ENCODE measurements at places on chromosomes 11 and 22.

- DNase-seq, result no peak
Observed at GRCh38 chr11:64872790-64873488, 5.5 kb downstream of the EHD1 start.

GRCh38 chr11:98300719-98301118 lies 720.0 kb upstream of the CNTN5 start:
- DNase-seq, result no peak

DNA sequence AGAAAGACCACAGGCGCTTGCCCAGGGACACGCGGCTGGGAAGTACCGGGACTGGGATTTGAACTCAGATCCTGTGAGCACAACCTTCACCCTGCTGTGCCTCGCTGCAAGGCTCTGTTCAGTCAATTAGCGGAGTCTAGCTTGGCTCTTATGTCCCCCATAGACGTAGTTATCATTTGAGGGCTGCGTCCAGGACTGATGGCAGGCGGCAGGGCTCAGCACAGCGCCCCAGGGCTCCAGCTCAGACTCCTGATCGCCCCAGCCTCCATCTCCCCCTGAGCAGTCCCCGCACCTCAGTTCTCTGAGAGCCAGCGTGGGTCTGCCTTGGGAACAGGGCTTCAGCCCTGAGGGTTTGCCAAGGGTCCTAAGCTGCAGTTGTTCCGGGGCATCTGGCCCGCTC lies 19.8 kb downstream of the MRGPRG start:
- no peak for DNase-seq

DNA sequence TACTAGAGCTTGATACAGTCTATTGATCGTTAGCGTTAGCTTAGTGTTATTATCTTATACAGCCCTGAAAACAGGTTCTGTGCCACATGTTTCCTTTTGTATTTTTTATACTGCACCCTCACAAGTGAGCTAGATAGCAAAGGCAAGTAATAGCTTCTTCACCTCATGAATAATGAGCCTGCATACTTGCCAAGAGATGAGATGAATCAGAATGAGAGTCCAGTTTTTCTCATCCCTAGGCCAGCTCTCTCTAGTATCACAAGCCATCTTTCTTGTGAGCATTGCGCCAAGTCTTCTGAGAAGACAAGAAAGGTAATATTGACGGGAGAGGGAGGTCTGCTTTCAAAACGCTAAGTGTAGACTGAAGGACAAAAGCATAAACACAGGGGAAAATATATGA lies 8.7 kb upstream of the CARD18 start:
- DNase-seq, result no peak

DNA sequence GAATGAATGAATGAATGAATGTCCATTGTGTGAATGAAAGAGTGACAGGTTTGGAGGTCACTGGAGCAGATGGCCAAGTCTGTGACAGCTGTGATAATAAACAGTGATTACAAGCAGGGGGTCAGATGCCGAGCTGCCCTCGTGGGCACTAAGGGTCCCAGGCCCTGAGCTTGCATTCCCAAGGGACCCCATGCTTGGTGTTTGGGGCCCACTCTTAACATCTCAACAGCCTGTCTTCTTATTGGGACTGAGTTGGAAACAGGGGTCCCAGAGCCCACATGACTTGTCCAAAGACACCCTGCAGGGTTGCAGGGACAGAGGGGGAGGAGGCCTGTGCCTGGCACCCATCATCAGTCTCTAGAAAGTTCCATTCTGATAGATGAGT lies 12.0 kb upstream of the ANO1 start:
- no peak for DNase-seq

GRCh38 chr11:78351193-78351592 lies 66.4 kb downstream of the GAB2 start:
- DNase-seq, result no peak

- DNase-seq, result no peak
Observed at GRCh38 chr22:21582801-21583740, 15.6 kb downstream of the UBE2L3 start.

- no peak for DNase-seq
Observed at GRCh38 chr11:128643661-128644317, 50.1 kb upstream of the FLI1 start.

DNA sequence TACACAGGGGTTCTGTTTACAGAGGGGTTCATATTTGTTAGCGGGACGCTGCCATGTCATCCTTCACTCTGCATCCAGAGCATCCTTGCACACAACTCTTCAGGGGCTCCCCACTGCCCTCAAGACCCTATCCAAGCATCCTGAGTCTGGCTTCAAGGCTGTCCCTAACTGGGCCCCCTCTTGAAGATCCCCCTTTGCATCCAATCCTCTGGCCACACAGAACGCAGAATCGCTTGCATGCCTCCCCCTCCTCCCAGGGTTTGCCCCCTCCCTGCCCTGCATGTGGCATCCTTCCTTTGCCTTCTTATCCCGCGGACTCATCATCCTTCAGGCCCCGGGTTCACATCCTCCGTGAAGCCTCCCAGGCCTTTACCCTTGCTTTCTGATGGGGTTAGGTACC lies 18.6 kb downstream of the C1QTNF6 start:
- DNase-seq, result no peak

- no peak for DNase-seq
Observed at GRCh38 chr11:121408830-121409229, 43.3 kb upstream of the SORL1 start.

DNA sequence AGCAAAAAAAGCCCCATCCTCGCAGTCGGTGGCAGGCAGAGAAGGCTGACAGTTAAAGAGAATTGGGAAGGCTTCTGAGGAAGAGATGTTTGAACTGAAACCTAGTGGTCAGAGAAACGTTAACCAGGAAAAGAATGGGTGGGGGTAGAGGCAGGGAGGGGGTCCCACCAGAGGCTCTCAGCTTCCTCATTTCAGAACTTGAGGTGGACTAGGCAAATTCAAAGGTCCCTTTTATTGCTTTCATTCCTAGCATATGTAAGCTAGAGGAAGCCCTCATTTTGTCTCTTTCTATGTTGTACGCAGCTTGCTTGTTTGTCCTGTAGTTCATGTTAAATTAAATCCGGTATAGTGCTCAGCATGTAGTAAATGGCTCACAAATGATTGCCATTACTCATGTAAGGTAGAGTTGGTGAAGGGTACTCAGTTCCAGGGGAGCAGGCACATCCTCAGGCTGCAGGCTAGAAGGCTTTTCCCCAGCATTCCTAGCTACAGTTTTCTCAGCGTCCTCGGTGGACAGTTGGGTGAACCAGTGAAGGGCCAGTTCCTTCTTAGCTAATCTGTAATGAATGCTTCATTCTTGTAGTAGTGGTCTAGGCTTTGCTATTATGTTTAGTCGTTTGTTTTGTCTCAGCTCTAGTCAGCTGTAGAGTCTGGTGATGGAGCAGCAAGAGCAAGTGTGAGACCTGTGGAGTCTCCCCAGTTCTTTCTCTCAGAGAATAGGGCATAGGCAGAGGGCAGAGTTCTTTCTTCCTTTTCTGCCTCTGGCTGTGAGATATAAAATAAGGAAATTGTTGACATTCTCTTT lies 58.6 kb downstream of the UVRAG start:
- no peak for DNase-seq

DNA sequence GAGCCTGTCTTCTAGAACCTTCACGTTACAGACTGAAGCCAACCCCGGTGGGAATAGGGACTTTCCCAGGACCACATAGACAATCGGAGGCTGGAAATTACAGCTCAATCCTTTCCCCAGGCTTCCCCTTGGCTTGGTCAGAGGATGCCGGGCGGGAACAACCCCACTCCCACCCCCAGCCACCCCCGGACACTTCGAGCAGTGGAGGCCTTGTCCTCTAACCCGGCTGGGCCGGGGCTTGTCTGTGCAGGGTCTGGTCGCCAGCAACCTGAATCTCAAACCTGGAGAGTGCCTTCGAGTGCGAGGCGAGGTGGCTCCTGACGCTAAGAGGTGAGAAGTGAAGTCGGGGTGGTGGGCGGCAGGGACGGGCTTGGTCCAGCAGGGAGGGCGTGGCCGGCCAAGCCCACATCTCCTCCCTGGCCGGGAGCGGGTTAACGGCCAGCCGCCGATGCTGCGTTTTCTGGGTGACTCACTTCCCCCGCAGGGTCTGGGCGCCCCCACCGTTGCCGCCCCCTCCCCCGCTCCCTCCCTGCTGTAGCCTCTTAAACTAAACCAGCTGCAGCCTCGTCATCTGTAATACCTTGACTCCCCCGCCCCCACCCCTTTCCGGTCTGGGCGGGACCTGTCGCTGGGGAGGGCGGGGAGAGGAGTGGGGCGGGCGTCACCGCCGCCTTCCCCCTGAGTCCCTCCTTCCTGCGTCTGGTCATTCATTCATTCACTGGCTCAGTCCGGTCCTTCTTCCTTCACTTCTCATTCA lies 1.5 kb downstream of the LGALS1 start:
- peak; percentile 95 for DNase-seq

DNA sequence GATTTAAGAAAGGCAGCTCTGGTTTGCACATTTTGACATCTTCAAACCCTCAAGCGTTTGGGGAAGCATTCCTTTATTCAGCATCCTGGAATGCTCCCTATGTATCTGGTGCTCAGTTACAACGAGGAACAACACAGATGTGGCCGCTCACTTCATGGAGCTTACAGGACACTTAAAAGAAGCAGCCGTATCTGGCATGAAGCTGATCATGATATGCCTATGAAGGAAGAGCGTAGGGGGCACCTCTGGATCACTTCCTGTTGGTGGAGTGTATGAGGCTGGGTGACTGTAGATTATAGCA lies 72.3 kb upstream of the TP53I11 start:
- DNase-seq, result no peak

GRCh38 chr11:99240192-99241030 lies 219.7 kb downstream of the CNTN5 start:
- DNase-seq, result no peak

- no peak for DNase-seq
Observed at GRCh38 chr11:11422411-11423128, 69.5 kb upstream of the CSNK2A3 start.

DNA sequence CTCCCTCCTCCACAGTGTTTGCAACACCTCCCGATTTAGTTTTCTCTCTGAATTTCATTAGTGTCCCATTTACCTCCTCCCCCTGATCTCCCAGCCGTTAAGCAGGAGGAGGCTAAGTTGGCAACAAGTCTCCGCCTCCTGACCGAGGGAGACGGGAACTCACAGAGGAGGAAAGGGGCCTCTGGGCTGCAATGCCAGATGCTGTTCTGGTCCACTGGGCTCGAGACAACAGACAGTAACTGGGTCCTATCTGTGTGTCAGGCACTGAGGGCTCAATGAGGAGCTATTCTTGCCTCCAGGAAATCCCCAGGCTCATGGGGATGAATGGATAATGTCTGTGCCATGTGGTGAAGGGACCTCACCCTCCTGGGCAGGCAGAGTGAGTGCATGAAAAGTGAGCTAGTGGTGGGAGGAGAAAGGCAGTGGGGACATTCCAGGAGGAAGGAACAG lies 228.1 kb downstream of the TENM4 start:
- DNase-seq, result no peak

- DNase-seq, result no peak
Observed at GRCh38 chr11:124898263-124898680, 607 bp upstream of the ROBO4 start.

DNA sequence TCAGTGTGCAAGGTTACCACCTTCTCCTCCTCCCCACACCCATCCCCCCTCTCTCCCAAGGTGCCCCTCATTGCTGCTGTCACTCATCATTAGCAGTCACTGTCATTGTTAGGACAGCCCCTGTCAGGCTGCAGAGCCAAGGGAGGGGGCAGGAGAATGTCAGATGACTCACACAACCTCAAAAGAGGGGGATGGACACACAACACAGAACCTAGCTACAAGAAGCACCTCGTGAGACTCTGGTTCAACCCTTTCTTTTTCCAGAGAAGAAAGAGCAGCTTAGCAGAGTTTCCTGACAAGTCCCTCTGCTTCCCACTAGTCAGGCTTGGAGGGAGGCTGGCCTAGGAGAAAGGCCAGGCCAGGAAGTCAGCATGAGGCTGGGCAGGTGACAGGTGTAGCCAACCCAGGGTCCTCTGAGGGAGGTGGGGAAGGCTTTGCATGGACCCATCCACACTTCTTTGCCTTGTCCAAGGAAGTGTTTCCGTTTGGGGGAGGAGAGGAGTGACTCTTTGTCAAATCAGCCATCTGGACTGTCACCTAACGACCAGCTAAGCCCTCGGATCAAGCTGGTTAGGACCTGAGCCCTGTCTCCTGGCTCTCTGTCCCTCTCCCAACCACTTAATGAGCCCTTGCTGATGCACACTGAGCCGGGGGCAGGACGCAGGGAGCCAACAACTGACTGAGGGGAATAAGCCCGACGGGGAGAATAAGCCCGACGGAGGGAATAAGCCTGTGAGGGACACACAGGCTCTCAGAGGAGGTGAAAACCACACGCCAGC lies 18.3 kb downstream of the ADORA2A start:
- no peak for DNase-seq

DNA sequence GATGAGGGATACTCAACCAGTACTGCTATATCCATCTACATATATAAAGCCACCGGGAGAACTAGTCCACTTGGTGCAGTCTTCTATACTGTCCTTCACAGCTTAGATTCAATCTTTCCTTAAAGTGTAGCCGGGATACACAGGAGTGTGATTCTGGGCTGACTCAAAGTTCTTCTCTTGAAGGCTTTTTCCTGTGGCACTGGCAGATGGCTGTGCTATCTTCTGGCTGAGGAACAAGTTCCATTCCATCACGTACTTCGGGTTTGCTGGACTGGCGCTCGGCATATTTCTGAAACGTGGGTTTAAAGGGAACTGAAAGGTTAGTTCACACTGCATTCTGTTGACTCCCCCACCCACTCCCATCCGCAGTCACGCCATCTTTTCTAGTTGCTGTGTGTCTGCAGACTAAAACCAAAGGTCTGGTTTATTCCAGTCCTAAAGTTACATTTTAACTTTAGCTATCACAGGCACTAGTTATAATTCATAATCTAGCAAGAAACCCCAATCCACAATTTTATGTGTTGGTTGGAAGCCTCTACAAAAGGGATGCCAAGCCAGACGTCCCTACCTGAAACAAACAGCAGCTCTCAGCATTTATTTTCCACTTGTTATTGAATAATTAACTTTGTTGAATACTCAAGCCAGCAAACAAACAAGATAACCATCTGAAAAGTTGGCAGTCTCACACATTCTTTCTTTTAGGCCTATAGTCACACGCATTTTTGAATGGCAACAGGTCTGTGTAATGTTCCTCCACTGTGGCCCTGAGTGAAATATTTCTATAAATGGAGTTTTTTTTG lies 7.5 kb upstream of the C11orf65 start:
- no peak for DNase-seq

- DNase-seq, result no peak
Observed at GRCh38 chr11:113137713-113138529, 176.5 kb upstream of the TTC12 start.

DNA sequence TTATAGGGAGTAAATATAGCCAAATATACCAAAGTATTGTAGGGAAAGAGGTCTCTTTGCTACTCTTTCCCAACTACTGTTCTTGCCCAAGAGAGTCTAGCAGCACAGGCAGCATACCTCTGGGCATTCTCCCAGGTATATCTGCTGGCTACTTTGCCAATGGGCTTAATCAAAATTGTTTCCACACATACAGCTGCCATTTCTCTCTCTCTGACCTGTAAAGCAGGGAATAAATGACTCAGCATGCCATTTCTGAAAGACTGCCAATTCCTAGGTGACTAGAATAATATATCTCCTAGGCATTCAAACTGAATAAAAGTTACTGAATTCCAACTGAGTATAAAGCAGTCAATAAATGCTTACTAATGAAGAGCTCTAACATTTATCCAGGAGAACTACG lies 44.6 kb downstream of the RDX start:
- no peak for DNase-seq

GRCh38 chr11:131695889-131696429 lies 325.5 kb downstream of the NTM start:
- no peak for DNase-seq

Measured in activated gamma-delta T cell treated with Interleukin-2 at 50 U/mL for 16 hours (primary cell).